NCI-H345 (cell line): ENCODE measurements at places on chromosomes 16 and 17.

GRCh38 chr16:630249-630814, 453 bp upstream of the WFIKKN1 start:
- DNase-seq: no peak

GRCh38 chr17:18008496-18009268, 30.3 kb downstream of the ATPAF2 start:
- DNase-seq: no peak

GRCh38 chr16:2803545-2804195, 5.4 kb downstream of the PRSS41 start:
- DNase-seq: no peak

- no peak for DNase-seq
These were observed 218.6 kb upstream of the ASIC2 start for GRCh38 chr17:33511670-33512069.

GRCh38 chr16:31880322-31880979, 6.8 kb downstream of the ZNF267 start:
- DNase-seq: no peak
